ENCODE measurements at places on chromosomes 3 and 15.

GRCh38 chr3:145649368-145649887, 511.6 kb downstream of the PLOD2 start:
- no peak for DNase-seq

- no peak for DNase-seq
Measured at GRCh38 chr3:169116056-169116693, 547.3 kb downstream of the MECOM start.

- DNase-seq: no peak
Measured at GRCh38 chr15:99504823-99505551, 60.8 kb upstream of the MEF2A start.

GRCh38 chr3:45088543-45089358, 57.4 kb downstream of the CDCP1 start:
- no peak for DNase-seq

GRCh38 chr3:141735176-141735575, 2.9 kb upstream of the RNF7 start:
- DNase-seq: no peak

DNA sequence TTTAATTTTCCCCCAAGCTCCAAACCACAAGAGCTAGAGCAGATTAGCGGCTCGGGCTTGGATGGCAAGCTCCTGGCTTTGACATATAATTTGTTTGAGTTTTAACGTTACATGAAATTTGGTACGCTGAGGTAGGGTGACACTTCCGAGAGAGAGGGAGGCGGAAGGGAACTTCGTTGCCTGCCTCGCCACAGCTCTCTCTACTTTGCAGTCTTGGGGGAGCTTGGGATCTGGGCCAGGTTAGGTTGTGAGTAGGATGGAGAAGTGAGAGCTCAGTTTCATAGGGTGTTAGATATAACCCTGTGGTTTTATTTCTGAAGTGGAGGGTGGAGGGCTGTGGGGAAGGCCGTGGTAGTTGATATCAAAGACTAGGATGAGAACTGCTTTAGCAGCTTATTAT, 39.7 kb downstream of the LRTM1 start:
- no peak for DNase-seq

DNA sequence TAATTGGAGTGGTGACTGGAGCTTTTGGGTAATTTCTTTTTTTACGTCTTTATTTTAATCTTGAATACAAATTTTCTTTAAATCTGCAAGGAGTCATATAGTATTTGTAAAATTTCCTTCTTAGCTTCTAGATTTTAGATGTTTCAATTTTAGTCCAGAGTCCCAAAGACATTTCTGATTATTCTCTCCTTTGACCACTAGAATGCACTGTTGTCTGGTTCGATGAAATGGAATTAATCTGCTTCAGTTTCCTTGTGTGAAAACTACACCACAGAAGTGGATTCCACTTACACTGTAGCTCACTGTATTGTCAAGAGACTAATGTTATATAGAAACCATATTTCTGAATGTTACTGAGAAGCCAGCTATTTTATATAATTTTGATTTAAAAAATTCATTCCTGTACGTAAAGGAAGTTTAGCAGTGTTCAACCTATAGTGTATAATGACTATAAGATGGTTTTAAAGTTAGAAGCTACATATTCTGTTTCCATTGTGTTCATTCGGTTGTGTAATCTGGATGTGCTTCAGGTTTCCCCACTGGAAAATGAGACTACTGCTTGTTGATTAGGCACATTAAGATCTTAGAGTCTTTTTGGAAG, 6.1 kb downstream of the GRAMD1C start:
- peak; percentile 21 for DNase-seq

GRCh38 chr3:114179575-114179974, 723 bp upstream of the DRD3 start:
- DNase-seq: peak; percentile 11

GRCh38 chr15:76501726-76502125, 165.2 kb downstream of the ISL2 start:
- DNase-seq: no peak

GRCh38 chr15:90586948-90587347, 57.2 kb downstream of the CRTC3 start:
- no peak for DNase-seq

- DNase-seq: no peak
Measured at GRCh38 chr3:189839576-189839975, 208.4 kb downstream of the TP63 start.

GRCh38 chr15:55993804-55994560, 570 bp upstream of the NEDD4 start:
- no peak for DNase-seq

DNA sequence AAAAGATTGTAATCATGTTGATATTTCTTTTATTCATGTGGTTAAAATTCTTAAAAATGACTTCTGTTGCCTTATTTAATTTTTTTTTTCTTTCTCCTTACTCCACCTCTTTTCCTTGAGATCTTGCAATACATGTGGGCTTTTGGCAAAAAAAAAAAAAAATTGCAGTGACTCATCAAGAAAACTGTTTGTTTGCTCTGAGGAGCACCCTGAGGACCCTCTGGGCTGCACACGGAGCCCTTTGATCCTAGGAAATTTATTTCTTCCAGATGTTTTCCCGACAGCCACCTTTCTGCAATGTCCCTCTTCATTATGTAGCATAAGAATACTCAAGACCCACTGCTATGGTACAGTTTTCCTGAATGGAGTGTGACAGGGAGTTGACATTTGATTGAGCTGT, 371.7 kb downstream of the ZBTB20 start:
- DNase-seq: no peak

- no peak for DNase-seq
Measured at GRCh38 chr3:177618873-177619733, 421.8 kb upstream of the TBL1XR1 start.

GRCh38 chr15:48507416-48508065, 138.0 kb downstream of the FBN1 start:
- no peak for DNase-seq

DNA sequence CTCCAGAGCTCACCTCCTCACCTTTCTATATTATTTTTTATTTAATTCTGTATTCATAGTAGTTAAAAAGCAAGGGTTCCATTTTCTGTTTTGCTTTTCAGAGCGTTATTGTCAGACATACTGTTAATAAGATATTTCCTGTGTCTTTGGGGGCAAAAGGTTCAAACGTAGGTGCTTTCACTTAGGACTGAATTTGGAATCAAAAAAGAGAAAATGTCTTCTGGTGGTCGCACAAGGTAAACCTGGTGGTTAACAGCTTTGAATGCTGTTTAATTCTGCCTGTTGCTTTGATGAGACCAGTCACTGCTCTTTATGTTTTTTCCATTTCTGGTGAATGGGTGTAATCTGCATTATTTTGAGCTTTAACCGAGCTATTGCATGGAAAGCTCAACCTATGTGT, 212.5 kb downstream of the TCF12 start:
- DNase-seq: no peak

- no peak for DNase-seq
Measured at GRCh38 chr15:87929841-87930240, 326.7 kb downstream of the NTRK3 start.

DNA sequence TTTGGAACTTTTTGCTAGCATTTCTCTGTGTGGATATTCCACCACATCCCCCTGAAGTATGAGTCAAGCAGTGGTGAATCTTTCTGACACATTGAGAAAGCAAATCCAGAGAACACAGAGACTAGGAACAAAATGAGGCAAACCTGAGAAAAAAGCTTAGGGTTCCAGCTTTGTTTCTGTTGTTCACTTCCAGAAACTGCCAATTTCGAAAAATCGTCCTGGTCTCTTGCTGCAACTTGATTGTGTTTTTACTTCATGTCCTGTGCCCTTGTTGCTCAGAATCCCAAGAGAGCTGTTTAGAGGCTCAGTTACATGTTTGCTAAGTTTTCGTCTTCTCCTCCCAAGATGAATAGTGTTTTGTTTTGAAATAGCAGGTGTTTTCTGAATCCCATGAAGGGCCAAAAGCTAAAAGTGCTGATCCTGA, 13.7 kb downstream of the MAP2K1 start:
- no peak for DNase-seq

DNA sequence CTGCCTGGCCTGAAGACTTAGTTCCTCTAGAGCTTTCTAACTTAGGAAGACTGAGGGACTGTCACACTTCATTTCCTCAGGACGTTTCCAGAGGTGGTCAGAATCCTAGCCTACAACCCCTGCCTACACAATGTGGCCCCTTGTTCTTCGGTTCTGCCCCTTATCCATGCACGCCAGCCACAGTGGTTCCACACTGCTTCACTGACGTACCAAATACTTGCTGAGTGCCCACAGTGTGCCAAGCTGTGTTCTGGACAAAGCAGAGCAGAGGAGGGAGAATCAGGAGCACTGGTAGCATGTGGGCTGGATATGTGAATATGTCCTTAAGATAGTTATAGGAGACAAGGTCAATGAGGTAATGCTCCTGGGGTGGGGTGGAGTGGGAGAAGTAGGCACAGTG, 70.5 kb upstream of the SAMMSON start:
- DNase-seq: no peak

DNA sequence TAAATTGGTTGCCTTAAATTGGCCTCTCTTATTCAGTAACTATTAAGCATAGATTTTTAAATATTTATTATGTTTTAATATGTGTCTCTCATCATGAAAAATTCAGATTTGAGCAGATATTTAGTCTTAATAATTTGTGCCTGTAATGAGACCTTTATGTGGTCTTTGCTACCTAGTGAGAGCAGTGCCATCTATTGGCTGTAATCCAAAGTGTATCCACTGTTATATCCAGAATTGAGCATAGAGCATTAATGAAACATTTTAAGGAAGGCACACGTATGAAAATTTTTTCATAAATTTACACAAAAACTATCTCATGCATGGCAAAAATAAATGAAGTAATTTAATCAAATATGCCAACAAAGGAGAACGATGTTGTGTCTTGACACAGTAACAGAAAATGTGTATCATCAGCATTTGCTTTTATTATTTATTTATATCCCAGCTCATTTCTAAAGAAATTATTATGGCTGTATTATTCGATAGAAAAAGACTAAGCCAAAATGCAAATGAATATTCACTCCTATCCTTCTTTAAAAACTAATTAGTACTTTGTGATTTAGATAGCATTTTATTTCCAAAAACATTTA, 203.5 kb downstream of the RSRC1 start:
- no peak for DNase-seq

- no peak for DNase-seq
Measured at GRCh38 chr3:35746492-35746891, 107.2 kb downstream of the ARPP21 start.

GRCh38 chr3:61032991-61033390, 218.3 kb downstream of the FHIT start:
- no peak for DNase-seq

GRCh38 chr3:53821631-53822121, 24.5 kb downstream of the CHDH start:
- no peak for DNase-seq

DNA sequence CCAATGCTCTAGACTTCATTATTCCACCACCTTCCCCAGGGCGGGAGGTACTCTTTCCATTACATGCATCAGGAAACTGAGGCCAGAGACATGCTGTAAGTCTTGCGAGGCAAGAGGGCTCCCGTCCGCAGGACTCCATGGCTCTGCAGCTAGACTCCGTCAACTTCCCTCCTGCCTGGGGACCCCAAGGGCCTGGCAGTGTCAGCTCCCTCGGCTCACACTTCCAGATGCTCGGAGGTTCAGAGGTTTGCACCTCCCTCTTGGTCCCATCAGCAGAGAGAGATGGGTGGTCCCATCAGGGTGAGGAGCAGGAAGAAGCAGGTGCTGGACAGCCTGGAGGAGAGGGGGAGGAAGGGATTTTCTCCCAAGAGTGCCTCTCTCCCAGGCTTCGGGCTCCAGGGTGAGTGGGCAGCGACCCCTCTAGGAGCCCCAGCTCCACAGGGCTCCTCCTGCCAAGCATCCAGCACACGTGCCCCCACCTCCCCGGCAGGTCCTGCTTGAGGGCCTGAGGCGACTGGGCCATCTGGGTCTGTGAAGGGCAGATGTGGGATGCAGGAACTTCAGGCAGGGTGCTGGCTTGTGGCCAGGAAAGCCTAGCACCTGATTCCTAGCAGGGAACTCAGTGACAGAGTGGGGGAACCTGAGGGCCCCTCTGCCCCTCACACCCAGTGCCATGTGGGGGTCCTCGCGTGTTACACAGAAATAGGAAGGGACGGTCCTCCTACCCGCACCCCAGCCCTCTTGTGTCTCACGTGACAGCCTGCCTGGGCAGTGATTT, 9.3 kb downstream of the PAK6 start:
- DNase-seq: no peak

DNA sequence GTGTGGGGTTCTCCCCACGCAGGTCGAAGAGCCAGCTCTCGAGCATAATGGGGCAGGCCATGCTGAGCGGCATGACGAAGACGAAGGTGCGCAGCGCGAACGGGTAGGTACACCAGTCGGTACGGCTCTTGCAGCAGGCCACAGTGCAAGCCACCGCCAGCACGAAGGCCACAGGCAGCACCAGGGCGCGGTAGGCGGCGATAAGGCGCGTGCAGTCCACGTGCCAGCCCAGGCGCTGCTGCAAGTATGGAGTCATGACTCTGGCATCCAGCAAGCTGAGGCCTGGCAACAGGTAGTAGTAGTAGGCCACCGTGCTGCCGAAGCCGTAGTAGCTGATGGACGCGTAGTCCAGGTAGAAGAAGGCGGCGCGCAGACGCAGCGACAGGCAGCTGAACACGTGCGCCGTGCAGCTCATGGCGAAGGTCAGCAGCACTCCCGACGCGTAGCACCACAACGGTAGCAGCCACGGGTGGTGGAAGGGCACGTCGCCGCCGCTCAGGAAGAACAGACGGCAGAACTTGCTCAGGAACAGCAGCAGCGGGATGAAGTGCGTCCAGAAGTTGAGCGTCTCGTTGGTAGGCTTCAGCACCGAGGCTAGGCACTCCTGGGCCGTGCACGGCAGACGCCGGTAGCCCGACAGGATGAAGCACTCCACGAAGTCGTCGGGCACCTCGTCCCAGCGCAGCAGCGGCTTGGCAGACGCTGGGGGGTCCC, 797 bp downstream of the PAQR9 start:
- no peak for DNase-seq

- DNase-seq: peak; percentile 55
Measured at GRCh38 chr3:126983653-126984390, 907 bp downstream of the PLXNA1 start.

DNA sequence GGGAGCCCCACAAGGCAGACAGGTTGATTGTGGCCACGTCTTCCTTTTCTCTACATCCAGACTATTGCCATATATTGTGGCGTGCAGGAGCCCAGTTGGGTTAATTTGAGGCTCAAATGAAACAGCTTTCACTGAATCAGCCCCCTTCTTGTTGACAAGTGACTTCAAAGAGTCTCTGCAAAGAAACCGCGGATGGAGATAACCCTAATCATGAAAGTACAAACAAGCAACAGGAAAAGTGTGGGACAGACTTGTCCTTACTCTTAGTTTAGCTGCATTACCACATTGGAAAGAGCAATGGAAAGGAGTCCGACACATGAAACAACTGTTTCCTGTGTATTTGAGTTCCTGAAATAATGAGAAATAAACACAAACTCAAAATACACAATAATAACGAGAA, 3.3 kb downstream of the TMEM40 start:
- no peak for DNase-seq
